Liver (tissue), 10 donors: ENCODE measurements at places on chromosomes 1 and 21.

- no peak for DNase-seq
These were observed 1.9 kb downstream of the SLC9A1 start for GRCh38 chr1:27152829-27153548.

- DNase-seq: no peak
These were observed 426.8 kb upstream of the ADAMTS5 start for GRCh38 chr21:27393726-27394125.

GRCh38 chr1:67957066-67957465 lies 93.4 kb downstream of the DIRAS3 start:
- DNase-seq: no peak

GRCh38 chr1:116847688-116848531 lies 61.8 kb upstream of the PTGFRN start:
- no peak for DNase-seq

GRCh38 chr1:46333300-46334029 lies 7.1 kb upstream of the NSUN4 start:
- no peak for DNase-seq

DNA sequence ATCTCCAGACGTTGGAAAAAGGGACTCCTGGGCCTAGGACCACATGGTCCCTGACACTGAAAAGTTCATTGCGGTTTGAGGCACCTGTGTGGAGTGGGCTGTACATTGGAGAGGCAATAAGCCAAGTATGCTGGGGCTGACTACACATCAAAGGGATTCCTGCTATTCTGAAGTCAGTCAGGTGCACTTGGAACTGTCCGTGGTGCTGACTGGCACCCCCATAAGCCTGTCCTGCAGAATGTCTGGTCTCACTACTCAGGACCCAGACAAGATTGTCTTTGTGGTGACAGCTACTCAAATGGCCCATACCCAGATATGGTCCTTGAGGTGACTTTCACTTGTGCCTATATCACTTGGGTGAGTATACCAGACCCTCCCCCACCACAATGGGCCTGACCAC lies 150.6 kb downstream of the RWDD3 start:
- peak; percentile 42 for DNase-seq

DNA sequence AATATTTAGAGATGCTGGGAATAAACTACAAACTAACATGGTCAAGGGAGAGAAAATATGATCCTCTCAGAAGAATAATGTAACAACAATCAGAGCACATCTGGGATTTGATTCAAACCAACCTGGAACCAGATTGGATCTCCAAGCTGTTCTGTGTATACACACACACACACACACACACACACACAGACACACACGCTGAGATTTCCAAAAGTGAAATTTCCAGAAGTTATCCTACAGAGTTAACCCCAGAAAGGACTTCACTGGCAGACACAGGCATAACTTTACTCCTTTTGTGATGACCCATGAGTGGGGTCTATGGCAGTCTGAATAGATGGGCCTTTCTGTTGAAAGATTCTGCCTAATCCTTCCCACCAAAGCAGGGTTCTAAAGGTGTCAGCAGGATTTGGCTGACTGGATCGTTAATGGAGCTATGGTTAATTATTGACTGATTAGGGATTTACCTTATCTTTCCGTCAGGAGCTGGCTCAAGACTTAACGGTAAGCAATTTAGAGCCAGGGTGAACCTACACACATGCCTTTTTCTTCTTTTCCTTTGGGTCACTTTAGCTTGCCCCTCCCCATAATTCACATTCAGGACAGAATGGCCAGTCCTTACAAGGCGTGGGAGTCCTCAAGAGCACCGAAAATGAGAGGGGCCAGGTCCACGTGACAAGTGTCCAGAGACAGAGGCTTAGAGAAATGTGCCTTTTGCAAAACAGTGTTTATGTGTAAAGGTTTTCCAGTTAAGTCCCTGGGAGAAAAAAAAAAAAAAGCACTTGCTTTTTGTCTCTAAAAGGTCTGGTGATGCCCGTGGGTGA lies 10.9 kb upstream of the PROX1 start:
- no peak for DNase-seq

DNA sequence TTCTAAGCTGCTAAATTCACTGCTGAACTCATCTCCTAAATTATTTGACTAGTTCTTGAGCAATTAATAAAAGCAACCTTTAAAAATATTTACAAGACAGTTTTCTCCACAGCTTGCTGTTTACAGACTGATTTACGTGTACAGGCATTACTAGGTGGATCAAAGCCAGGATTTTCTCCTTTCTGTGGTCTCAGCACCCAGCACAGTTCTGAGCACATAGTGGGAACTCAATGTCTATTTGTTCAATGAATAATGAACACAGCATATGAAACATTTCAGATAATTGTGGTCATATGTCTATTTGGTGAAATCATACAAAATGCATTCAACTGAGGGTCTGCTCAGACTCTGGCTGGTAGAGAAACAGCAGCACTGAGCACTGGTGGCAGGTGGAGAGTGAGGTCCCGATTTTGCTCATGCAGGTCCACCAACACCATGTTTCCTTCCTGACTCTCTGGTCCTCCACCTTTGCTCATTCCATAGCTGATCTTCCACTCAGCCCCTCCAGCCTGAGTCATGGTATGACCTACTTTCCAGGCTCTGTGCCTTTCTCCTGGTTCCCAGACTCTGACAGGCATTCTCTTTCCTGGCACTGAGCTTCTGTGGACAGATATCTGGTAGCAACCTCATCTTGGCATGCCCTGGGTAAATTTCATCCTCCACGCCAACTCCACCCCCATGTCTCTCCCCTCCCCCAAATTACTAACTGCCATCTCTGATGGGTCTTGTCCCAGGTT lies 311.3 kb downstream of the TGFB2 start:
- no peak for DNase-seq

DNA sequence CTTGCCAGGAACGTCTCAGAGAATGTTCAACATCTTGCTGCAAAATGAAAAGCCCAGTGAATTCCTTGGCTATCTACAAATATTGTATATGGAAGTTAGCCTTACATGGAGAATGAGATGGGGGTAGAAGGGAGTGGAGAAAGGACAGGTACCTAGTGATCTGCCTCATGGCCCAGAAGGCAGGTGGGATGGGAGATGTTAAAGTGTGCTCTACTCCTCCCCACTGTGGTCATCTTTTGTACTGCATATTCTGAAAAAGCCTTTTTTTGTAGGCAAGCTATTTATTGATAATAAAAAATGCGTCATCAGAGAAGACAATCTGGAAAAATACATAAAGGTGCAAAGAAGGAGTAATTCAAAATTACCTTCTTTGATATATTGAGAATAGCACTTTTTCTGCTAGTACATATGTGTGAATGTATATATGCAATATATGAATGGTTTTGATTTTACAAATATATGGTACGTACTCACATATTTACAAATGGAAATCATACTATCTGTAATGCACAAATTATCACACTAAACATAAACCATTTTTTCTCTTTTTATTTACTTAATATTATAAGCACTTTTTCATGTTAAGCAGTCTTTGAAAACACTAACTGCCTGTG lies 19.1 kb upstream of the SLC5A9 start:
- DNase-seq: no peak

DNA sequence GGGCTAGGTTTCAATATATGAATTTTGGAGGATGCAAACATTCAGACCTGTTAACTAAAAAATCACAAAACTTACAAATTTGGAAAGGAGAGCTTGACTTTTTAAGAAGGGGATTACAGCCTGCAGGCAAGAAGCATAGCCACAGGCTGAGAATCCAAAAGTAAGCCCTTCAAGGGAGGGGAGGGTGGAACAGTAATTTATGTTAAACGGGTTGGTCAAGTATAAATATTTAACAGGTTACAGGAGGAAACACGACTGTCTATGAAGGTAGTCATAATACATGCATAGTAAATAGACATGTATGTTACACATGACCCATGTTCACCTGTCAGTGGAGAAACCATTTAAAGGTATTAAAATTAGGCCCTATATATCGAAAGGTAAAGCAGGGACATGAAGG lies 261.1 kb upstream of the RGS18 start:
- DNase-seq: no peak

DNA sequence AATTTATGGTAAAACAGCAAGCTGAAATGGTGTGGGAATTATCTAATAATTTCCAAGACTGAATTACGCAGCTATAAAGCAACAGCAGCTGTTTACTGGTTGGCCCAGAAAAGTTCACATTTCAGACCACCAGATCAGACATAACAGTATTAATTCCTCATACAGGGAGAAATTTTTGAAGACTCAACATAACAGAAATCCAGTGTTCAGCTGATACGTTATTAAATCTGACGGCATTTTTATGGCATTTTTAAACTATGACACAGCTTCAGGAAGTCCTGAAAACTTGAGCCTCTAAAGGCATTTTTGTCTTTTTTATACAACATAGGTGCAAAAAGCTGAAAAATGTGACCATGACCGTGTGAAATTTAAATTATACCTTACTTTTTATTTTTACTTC lies 91.2 kb downstream of the APP start:
- DNase-seq: no peak

DNA sequence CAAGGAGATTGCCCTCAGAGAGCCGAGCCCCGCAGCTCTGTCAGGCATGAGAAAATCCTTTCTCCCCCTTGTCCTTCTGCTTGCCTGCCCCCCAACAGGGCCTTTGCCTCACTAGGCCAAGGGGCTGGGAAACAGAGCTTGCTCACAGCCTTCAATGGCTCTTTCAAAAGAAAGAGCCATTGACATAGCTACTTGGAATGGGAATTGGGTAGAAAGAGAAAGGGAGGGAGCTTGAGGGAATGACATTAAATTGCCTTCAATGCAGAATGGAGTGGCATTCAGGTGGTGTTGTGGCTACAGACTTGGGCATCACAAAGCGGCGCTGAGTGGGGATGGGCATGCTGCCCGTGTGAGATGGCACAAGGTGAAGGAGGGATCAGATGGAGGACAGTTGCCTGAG lies 13.2 kb downstream of the SYT11 start:
- DNase-seq: no peak

- DNase-seq: no peak
These were observed 30.0 kb downstream of the LRRC3 start for GRCh38 chr21:44485254-44485793.

- DNase-seq: peak; percentile 13
These were observed 73.6 kb upstream of the TLR5 start for GRCh38 chr1:223216531-223217205.
